ENCODE measurements at places on chromosomes 4 and X.

DNA sequence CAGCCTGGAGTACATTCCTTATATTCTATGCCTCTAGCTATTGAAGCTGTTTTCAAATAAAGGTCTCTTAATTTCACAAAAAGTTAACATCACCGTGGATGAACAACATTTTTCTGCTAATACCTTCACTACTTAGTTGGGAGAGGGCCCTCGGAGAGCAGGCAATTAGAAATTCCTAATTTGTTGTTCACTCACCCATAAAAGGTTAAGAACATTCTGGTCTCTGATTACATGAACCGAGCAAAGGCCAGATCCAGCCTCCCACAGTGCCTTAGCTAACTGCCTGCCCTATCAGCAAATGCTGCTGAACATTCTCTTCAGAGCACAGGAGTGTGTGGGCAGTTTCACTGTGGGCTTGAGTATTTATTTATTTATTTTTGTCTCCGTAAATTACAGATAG lies 36.0 kb upstream of the TTC29 start:
- no peak for DNase-seq

DNA sequence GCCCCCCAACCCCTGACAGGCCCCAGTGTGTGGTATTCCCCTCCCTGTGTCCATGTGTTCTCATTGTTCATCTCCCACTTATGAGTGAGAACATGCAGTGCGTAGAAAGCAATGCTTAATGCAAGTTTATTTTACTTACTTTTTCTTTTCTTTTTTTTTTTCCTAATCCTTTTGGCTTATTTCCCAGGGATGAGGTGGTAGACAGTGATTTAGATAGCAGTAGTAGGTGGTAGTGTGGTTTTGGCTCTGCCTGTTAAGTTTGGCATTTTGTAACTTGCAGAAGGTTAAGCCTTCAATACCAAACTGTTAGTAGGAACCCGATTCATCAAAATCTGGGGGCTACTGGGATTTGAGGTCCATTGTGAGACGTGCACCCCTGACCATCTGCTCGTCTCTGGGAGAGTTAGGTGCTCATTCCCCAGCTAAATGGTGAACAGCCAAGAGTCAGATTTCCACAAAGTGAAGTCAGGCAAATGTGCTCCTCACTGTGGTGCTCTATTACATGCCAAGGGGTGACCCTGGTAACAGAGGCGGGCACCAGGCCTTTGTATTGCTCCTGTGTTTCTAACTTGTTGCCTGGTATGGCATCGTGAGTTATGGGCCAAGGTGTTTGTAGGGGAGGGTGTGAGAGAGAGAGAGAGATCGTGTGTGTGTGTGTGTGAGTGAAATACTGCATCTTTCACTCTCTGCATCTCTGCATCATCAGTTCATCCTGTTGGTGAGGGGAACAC lies 70.3 kb downstream of the PHOX2B start:
- DNase-seq, result no peak

- no peak for DNase-seq
These were observed 45.0 kb downstream of the PIR start for GRCh38 chrX:15448010-15448639.

DNA sequence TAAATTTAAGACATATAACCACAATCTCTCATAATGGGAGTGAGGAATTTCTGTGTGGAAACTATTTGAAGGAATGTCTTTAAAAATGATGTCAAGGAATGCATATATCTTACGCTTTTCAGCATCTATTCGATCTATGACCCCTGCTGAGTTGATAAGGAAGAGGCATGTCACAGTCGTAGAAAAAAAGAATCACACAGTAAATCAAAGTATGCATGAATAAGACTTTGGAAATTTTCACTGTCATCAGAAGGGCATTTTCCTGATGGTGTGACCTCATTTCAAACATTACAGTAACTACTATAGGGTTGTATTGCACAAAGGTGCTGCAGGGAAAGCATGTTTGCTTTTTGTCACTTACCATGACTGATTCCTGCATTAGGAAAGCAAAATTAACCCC lies 41.5 kb downstream of the REELD1 start:
- no peak for DNase-seq

GRCh38 chrX:6861456-6861855 lies 286.1 kb upstream of the STS start:
- DNase-seq, result no peak

GRCh38 chr4:18932730-18933339 lies 911.3 kb upstream of the LCORL start:
- DNase-seq, result no peak

GRCh38 chrX:14865201-14865600 lies 7.7 kb downstream of the FANCB start:
- no peak for DNase-seq

GRCh38 chr4:119666653-119667091 lies 38.1 kb upstream of the PDE5A start:
- no peak for DNase-seq

- DNase-seq, result peak; percentile 19
These were observed 85.1 kb downstream of the APBB2 start for GRCh38 chr4:41129128-41129754.

DNA sequence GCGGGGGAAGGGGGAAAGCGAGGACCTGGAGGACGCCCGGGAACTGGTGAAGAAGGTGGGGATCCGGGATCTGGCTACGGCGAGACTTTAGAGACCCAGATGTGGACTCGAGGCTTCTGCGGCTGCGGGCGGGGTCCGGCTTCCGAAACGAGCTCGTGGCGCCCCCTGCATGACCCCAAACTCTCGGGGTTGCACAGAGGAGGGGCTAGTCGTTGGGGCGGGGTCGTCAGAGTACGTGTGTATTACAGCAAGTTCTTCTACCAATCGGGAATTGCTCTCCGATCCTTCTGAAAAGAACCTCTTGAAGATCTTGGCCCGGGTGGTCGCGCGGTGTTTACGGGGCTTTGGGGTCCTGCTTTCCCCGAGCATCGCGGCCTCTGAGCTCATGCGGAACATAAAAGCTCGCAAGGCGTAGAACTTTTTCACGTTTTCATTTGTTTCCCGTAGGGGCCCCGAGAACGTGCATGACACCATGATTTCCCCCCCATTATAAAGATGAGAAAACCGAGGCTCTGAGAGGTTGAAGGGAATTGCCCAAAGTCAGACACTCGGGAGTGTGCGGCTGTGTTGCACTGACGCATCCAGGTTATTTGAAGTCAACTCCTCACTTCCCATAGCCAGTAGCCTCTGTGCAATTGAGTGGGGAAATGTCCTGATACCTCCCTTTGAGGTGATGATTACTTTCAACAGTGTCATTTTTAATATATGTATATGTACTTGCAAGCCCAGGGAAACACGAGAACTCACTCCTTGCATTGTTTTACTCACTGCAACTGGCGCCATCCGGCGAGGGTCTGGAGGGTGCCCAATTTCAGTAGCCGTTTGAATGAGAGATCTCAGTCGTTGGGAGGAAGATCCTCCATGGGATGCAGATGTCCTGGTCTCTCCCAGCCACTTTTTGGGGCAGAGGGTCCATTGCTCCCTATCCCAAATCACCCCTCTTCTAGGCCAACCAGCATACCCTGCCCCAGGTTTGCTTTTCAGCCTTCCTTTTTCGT lies at the start of gene BEND4:
BEND4 (minus strand) TSS at position 149 of the 998 bp plus-strand sequence. CDS start 512 bp downstream, outside the sequence.
- DNase-seq, result peak; percentile 65

- no peak for DNase-seq
These were observed 8.3 kb downstream of the PRRG1 start for GRCh38 chrX:37357436-37357835.

DNA sequence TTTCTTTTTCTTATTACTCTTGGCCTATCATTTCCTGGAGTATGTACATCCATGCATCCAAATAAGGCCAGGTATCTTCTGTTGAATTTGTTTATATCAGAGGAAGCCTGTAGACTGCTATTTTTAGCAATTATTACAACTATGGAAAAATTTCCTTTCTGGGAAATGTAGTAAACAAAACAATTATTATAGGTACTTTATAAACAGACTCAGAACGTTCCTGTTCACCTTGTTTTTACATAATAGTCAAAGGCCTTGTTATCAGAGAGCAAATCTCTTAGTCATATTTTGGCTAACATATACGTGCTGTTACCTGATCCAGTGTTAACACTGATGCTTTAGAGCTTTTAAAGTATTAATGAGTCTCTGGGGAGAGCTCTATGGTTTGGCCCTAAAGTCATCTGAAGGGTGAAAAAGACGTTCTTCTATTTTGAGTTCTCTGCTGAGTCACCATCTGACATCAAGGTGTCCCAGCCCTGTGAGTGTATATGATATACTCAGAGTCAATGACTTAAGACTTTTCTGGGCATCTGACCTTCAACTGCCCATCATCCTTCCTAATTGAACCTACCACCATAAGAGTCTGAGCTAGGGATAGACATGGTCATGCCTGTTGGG lies 7.3 kb downstream of the SPARCL1 start:
- DNase-seq, result peak; percentile 89

- DNase-seq, result no peak
These were observed 178.8 kb downstream of the DCLK2 start for GRCh38 chr4:150256841-150257730.

- no peak for DNase-seq
These were observed 81.4 kb upstream of the CPEB2 start for GRCh38 chr4:14920759-14921320.

- DNase-seq, result no peak
These were observed 85.5 kb downstream of the HMX1 start for GRCh38 chr4:8786166-8786565.

- DNase-seq, result no peak
These were observed 8.3 kb upstream of the ODAM start for GRCh38 chr4:70187216-70187615.

DNA sequence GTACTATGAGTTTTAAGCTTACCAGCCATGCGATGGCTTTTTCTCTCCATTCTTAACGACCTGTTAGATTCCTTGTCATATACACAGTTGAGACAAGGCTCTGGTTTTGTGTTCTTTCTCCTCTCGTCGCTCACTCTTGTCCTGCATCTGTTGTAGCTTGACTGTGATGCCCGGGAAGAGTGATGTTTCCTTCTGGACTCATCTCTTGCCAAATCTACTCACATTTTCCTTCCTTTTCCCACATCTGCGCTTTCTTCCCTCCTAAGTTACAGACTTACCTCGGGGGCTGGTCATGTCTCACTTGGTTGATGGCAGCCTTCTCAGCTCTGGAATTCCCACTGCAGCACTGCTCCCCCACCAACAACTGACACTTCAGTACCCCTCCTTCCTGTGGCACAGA lies 4.8 kb upstream of the MAP7D3 start:
- no peak for DNase-seq

GRCh38 chr4:125515016-125515415 lies 200.3 kb downstream of the FAT4 start:
- no peak for DNase-seq

- peak; percentile 10 for DNase-seq
These were observed 320.5 kb upstream of the EMCN start for GRCh38 chr4:100838286-100838685.

- DNase-seq, result no peak
These were observed 183.4 kb downstream of the ANKRD50 start for GRCh38 chr4:124529131-124529530.

DNA sequence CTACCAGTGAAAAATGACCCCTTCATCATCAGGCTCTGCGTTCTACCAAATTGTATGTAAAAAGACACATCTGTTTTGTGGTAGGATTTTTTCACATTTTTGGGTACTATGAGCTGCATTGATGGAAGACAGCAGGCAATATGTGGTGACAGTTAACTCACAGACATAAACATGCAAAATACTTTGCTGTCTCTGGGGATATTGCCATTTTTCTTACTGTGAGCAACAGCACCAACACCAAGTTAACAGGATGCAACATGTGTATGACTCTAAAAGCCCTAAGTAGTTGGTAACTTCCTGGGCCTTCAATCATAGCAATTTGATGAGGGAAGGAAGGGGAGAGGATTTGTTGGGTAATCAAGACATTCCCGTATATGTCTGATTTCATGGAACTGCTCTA lies 56.4 kb upstream of the DRP2 start:
- DNase-seq, result no peak

DNA sequence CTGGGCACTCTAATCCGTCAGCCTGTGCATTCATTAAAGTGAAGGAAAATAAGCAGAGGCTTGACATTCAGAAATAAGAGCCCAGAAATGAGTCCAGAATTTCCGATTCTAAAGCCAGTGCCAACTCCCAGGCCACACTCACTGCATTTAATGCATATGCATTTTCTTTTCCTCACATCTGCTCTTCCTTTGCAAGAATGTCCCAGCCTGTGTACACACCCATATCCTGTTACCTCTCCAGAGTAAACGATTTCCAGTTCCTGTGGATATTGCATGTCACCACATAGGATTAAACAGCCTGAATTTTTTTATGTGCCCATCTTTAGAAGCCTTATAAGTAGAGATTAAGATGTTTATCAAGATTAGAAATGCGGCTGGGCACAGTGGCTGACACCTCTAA lies 27.5 kb downstream of the ARX start:
- DNase-seq, result peak; percentile 41

- DNase-seq, result no peak
These were observed 38.3 kb upstream of the MMAA start for GRCh38 chr4:145580906-145581305.

DNA sequence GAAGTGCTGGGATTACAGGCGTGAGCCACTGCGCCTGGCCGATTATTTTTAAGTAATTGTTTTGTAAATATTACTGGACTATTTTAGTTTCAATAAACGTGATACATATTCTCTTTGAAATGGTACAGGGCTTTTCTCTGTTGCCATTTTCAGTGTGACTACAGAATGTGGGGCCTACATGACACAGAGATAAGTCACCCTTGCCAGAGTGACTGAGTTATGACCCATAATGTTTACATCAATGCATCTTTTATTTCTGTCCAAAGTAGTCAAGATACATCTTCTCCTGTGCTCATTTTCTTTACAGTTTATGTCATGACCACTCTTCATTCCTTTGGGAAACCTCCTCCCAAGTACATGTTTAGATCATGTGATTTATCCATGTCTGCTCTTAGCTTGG lies 88.3 kb upstream of the GC start:
- no peak for DNase-seq

GRCh38 chr4:10965196-10965595 lies 280.6 kb upstream of the CLNK start:
- DNase-seq, result peak; percentile 37

GRCh38 chr4:130576218-130576617 lies 1480.3 kb downstream of the C4orf33 start:
- peak; percentile 76 for DNase-seq

DNA sequence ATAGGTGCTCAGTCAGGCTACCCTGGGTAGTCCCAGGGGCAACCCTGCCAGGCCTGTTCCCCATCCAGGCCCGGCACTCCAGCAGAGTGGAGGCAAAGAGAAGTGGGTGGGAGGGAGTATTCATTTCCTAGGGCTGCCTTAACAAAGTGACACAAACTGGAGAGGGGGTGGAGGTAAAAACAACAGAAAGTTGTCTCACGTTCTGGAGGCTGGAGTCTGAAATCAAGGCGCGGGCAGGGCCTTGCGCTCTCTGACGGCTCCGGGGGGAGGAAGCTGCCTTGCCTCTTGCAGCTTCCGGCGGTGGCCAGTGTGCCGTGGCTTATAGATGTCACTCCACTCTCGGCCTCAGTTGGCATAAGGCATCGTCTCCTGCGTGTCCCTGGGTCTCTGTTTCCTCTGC lies 90.8 kb downstream of the DCTD start:
- DNase-seq, result no peak

- peak; percentile 6 for DNase-seq
These were observed 77.1 kb downstream of the TBCK start for GRCh38 chr4:106238820-106239420.

DNA sequence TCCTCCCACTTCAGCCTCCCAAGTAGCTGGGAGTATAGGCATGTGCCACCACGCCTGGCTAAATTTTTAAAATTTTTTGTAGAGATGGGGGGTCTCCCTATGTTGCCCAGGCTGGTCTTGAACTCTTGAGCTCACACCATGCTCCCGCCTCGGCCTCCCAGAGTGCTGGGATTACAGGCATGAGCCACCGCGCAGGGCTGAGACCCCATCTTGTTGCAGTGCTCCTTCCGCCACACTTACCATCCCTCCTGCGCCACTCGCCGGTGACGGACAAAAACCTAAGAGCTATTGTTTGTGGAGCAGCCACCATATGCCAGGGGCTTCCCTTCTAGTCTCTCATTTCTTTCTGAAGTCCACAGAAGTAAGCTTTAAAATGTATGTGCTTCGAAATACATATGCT lies 34.5 kb downstream of the NSG1 start:
- DNase-seq, result no peak
